Glomerular endothelial cell (primary cell): ENCODE measurements at places on chromosomes 7 and 10. TPM values are rescaled to one million over a fixed set of nuclear protein-coding genes. Genes with fewer than 3 reads are reported as not detected.

GRCh38 chr10:2278363-2278762 lies 541.0 kb upstream of the ADARB2 start:
- DNase-seq = no peak

PTPN20 gene
- 0.12 and 0.39 TPM in 2 replicates for total RNA-seq

GRCh38 chr10:17255512-17255911 lies 27.5 kb downstream of the VIM start:
- no peak for DNase-seq

DNA sequence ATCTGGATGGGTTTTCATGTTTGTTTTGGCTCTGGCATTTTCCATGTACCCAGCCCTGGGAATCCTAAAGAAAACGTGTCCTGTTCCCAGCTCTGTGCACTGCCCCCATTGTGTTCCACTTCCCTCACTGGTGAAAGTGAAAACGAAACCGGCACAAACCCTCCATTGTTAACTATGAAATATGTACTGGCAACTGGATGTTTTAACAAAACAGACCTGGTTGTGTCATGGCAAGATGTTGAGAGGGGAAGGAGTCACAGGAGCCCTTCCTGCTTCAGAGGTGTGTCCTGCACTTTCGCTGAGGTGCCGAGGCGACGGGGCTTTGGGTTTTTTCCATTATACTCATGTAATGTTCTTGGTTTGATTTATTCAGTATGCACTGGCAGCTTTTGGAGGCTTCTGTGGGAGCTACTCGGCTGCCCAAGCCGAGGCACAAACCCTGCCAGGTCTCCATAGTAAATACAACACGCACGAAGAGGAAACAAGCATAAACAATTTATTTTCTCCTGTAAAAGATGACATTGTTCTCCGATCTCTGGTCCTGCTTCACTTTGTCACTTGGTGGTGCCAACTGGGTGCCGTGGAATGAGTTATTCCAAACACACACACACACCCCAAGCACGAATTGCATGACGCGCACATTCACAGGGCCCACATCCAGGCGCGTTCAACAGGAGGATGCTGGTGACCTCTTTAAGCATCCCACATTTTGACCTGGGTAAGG lies 118.2 kb downstream of the CDK6 start:
- DNase-seq = peak; percentile 94

DNA sequence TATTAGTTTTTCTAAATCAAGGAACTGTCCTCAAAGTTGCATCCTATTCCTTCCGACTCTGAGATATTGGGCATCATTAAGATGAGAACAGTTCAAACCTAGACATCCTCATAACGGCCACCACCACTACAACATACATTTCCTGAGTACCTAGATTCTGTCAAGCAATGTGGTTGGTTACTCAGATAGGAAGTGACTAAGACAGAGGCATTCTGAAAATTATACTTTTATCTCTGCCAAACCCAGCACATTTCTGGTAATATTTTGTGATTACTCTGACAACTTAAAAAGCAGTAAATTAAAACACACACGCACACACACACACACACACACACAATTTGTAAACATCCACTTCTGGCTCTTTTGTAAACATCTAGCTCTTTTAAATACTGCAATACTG lies 291.2 kb upstream of the MEOX2 start:
- DNase-seq = peak; percentile 54

- no peak for DNase-seq
These were observed 110.5 kb downstream of the ADARB2 start for GRCh38 chr10:1626835-1627234.

DNA sequence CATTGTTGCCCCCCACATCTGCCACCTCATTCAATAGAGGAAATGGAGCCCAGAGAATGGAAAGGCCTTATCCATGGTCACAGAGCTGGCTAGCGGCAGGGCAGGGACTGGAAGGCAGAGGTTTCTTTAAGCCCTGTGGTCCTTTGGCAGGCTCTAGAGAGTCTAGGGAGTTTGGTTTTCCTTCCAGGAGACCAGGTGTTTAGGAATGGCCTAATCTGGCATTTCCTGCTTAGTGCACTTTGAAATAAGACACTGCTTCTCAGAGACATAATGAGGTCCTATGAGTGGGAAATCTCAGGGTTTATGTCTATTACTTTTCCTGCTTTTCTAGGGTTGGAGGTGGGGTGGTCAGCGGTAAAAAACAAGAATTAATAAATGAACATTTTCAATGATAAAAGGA lies 6.1 kb downstream of the MARVELD1 start:
- DNase-seq = no peak

GRCh38 chr10:123642697-123643096 lies 23.5 kb upstream of the GPR26 start:
- no peak for DNase-seq

- no peak for DNase-seq
These were observed 46.6 kb upstream of the EBF3 start for GRCh38 chr10:130010653-130011052.
